A375 (cell line): ENCODE measurements at places on chromosomes 5 and 9. TPM values are rescaled to one million over a fixed set of nuclear protein-coding genes. Genes with fewer than 3 reads are reported as not detected.

The TMEM171 gene
- 3.5 and 3.7 TPM in 2 replicates for total RNA-seq

The ZNF462 gene
- 22.0 and 26.3 TPM in 2 replicates for total RNA-seq

The PCDHGA5 gene
- total RNA-seq = 1.3 and 1.4 TPM in 2 replicates

The PDE6A gene
- total RNA-seq = 0.11 and 0.49 TPM in 2 replicates

The PDE8B gene
- 0.30 and 1.1 TPM in 2 replicates for total RNA-seq

The SPINK7 gene
- not detected in 2 replicates for total RNA-seq

The MELK gene
- 44.6 and 46.8 TPM in 2 replicates for total RNA-seq

The C8G gene
- total RNA-seq = not detected in 2 replicates

The C7 gene
- total RNA-seq = 0.11 TPM in 1 of 2 replicates, not detected in the other

The DMRTA1 gene
- total RNA-seq = 11.7 and 12.2 TPM in 2 replicates

The CTSV gene
- total RNA-seq = 0.83 and 0.90 TPM in 2 replicates

The PCDHB3 gene
- 0.26 and 0.45 TPM in 2 replicates for total RNA-seq

The IL13 gene
- total RNA-seq = 0.42 TPM in 1 of 2 replicates, not detected in the other

The PCDHGA7 gene
- 6.1 and 8.1 TPM in 2 replicates for total RNA-seq

The PAEP gene
- total RNA-seq = 0.27 and 0.41 TPM in 2 replicates

The PLAC8L1 gene
- 0.19 and 0.34 TPM in 2 replicates for total RNA-seq

The TPPP gene
- 0.11 and 0.30 TPM in 2 replicates for total RNA-seq

The CCNI2 gene
- 0.19 TPM in 1 of 2 replicates, not detected in the other for total RNA-seq

The CD14 gene
- total RNA-seq = 0.30 and 0.66 TPM in 2 replicates

The PCDHGA11 gene
- total RNA-seq = 0.30 and 0.96 TPM in 2 replicates

The F2RL2 gene
- total RNA-seq = 4.0 and 4.7 TPM in 2 replicates

The CCDC171 gene
- total RNA-seq = 2.5 and 2.9 TPM in 2 replicates
